ENCODE measurements at places on chromosomes 1 and 21. TPM values are rescaled to one million over a fixed set of nuclear protein-coding genes. Genes with fewer than 3 reads are reported as not detected.
A peak's percentile ranks its signal among the peaks of the same experiment; 100 is the strongest.

DNA sequence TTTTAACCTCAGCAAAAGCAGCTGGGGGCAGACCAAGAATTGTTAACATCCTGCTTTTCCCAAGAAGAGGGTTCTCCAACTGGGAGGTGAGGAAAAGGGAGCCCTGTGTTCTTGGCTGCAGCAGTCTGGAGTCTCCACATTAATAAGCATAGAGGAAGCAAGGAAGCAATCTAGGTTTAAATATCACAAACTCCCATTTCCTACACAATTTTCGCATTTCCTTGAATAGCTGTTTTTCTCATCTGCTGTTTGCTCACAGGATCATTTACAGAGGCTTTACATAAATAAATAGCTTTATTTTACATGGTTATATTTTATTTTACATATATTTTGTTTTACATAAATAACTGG, 124.0 kb downstream of the TRIM33 start:
- no peak overlapping the region for H3K27ac ChIP-seq
- no peak overlapping the region for H3K4me3 ChIP-seq
- peaks cover 14% of the 10 kb centered on the region for H3K36me3 ChIP-seq
- H3K4me1 ChIP-seq, result no peaks in the 10 kb centered on the region
- no peaks in the 10 kb centered on the region for H3K27me3 ChIP-seq
- no peak for DNase-seq

- no peaks in the 10 kb centered on the region for H3K36me3 ChIP-seq
- H3K4me3 ChIP-seq, result no peak overlapping the region
- no peaks in the 10 kb centered on the region for H3K4me1 ChIP-seq
- peaks cover 7% of the 10 kb centered on the region for H3K27me3 ChIP-seq
- no peak for DNase-seq
Observed at GRCh38 chr1:31428436-31429221, 15.6 kb downstream of the SERINC2 start.

DNA sequence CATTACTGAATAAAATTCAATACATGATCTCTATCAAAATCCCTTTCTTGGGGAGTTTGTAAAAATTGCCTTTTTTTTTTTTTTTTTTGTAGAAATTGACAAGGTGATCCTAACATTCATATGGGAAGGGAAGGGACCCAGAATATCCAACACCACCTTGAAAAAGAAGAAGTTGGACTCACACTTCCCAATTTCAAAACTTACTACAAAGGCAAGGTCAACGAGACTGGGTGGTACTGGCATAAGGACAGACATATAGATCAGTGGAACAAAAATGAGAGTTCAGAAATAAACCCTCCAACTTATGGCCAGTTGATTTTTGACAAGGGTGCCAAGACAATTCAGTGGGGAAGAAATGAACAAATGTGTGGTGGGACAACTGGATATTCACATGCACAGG, 31.4 kb upstream of the CLSTN1 start:
- no peak for DNase-seq
- H3K27me3 ChIP-seq, result peaks cover 8% of the 10 kb centered on the region
- H3K36me3 ChIP-seq, result peaks cover 10% of the 10 kb centered on the region
- H3K27ac ChIP-seq, result no peak overlapping the region
- peaks cover 20% of the 10 kb centered on the region for H3K4me1 ChIP-seq

GRCh38 chr1:245378745-245379144, 224.0 kb downstream of the KIF26B start:
- no peak overlapping the region for H3K27ac ChIP-seq
- H3K4me3 ChIP-seq, result no peak overlapping the region
- no peaks in the 10 kb centered on the region for H3K36me3 ChIP-seq
- H3K27me3 ChIP-seq, result no peaks in the 10 kb centered on the region
- H3K4me1 ChIP-seq, result peaks cover 20% of the 10 kb centered on the region

DNA sequence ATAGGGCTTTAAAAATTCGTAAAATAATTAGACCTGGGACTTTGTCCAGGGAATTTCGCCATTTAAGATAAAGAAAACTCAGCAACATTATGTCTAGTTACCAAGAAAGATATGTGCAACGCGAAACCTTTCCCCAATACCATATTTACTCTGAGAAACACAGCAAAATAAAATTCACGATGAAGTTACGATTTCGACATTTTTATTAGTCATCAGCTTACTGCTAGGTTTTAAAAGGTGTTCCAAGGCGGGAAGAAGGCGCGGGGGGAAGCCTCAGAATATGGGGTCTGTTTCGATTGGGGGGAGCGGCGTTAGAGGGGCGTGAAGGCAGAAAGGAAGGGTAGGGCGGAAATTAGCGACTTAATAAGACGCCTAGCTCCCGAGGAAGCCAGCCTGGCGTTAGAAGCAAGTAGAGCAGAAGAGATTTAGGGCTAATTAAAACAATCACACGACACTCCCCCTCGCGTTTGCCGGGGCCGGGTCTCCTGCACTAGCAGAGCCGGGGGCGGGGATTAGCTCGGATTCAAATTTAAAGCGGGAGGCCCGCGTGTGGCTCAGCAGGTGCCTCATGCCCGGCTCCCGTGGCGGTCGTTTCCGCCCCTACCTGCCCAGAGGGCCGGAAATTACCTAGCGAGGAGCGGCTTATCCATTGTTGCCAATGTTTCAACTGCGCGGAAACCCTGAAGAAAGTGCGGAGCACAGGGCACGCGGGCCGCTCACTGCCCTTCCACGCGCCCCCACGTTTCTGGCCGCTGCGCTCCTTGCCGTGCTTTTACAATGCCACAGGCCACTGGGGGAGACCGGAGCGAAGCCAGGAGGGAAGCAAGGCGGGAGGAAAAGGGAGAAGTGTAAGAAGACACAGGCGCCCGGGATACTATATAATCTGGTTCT, 795 bp upstream of the POU2F1 start:
- DNase-seq, result peak; percentile 85
- H3K27ac ChIP-seq, result peak overlapping the region; percentile 93
- peaks cover 6% of the 10 kb centered on the region for H3K27me3 ChIP-seq
- peak overlapping the region; percentile 93 for H3K4me3 ChIP-seq
- H3K36me3 ChIP-seq, result no peaks in the 10 kb centered on the region

DNA sequence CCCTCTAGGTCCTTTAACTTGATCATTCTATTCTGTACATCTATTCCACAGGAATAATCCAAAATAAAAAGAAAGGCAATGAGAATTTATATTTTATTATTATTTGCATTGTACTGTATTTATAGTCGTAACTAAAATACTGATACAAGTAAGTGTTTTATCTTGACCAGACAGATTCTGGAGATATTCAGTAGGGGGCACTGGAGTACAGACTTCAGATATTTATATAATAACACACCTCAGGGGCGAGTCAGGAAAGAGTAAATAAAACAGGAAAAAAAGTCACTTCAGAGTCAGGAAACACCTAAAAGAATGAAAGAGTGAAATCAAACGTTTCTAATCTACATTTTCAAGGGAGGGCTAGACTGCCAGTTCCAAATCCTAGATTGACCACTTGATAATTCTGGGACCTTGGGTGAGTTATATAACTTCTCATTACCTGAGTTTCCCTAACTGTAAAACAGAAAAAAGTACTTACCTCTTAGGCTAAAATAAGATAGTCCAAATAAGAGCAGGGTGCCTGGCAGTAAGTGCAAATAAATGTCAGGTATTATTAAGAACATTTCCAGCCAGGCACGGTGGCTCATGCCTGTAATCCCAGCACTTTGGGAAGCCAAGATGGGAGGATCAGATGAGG, 31.1 kb upstream of the MTF1 start:
- no peaks in the 10 kb centered on the region for H3K4me1 ChIP-seq
- no peak overlapping the region for H3K27ac ChIP-seq
- H3K27me3 ChIP-seq, result no peaks in the 10 kb centered on the region
- no peak for DNase-seq
- peaks cover 19% of the 10 kb centered on the region for H3K36me3 ChIP-seq

- no peak overlapping the region for H3K27ac ChIP-seq
- H3K4me1 ChIP-seq, result no peaks in the 10 kb centered on the region
- no peaks in the 10 kb centered on the region for H3K36me3 ChIP-seq
- peaks cover 22% of the 10 kb centered on the region for H3K27me3 ChIP-seq
- no peak overlapping the region for H3K4me3 ChIP-seq
- no peak for DNase-seq
Observed at GRCh38 chr1:47703156-47703825, 265.4 kb downstream of the FOXD2 start.

DNA sequence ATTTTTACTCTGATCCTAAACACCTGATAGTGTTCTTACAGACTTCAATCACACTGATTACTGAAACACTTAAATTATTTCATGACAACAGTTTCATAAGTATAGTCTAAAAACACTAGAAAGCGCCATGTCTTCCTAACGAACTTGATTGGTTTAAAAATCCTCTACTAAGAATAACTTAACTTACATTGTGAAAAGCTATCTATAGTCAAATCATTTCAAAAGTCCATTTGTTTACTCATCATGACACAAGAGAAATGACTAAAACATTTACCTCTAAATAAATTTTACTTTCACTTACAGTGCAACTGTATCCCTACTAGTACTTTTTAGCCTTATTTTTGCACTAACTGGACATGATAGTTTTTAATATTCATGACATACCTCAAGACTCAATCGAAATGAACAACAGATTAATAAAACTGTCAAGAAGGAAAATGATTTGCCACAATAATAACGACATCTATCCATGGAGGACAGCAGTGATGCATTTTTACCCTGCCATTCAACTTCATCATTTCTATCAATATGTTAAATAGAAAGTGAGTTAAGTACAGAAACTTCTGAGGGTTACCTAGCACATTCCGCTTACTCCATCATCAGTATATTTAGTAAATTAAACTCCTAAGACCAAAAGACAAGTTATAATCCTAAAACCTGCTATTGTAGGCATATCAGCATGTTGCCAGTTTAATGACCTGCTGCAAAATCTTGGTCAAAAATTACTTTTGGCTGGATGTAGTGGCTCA, 38.4 kb downstream of the AHCTF1 start:
- H3K4me3 ChIP-seq, result no peak overlapping the region
- no peak for DNase-seq
- H3K27ac ChIP-seq, result peak overlapping the region; percentile 70
- peaks cover 48% of the 10 kb centered on the region for H3K36me3 ChIP-seq

GRCh38 chr1:25891606-25892005, 14.6 kb downstream of the STMN1 start:
- peaks cover 9% of the 10 kb centered on the region for H3K36me3 ChIP-seq
- H3K27me3 ChIP-seq, result no peaks in the 10 kb centered on the region
- H3K27ac ChIP-seq, result no peak overlapping the region
- no peak for DNase-seq

DNA sequence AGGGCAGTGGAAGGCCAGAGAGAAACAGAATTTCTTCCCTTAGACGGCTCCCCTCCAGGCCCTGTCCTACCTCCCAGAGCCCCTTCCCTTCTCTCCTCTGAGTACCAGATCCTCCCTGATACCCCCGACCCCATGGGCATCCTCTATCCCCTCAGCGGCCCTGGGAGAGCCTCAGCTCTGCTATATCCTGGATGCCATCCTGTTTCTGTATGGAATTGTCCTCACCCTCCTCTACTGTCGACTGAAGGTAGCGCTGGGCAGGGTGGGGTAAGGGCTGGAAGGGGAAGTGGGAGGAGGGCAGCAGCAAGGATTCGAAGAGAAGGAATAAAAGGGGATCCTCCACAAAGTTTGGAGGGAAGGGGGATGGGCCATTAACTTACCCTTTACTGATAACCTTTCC, 2.7 kb downstream of the FCER1G start:
- no peak for DNase-seq
- H3K4me1 ChIP-seq, result peaks cover 41% of the 10 kb centered on the region
- no peak overlapping the region for H3K27ac ChIP-seq
- H3K4me3 ChIP-seq, result no peak overlapping the region
- no peaks in the 10 kb centered on the region for H3K27me3 ChIP-seq

GRCh38 chr1:182823220-182823619, 15.9 kb upstream of the DHX9 start:
- H3K27ac ChIP-seq, result no peak overlapping the region
- no peak for DNase-seq
- H3K27me3 ChIP-seq, result peaks cover 6% of the 10 kb centered on the region

DNA sequence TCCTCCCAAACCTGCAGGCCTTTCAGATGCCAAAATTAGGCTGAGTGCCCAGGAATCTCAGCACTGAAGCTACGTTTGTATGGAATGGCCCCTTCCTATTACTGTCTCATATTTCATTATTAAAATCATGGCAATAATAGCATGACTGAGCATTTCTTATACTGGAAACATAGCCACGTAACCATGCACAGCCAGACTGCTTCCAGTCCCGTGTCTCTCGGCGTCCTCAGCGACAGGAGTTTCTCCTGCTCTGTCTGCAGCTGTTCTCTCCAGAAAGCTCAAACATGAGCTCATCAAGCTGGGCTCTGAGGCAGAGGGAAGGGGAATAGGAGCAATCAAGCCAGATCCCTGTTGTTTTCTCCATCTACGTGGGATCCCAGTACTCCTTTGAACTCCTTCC, 104.0 kb downstream of the CDC7 start:
- no peak overlapping the region for H3K27ac ChIP-seq
- H3K27me3 ChIP-seq, result peaks cover 1% of the 10 kb centered on the region
- peaks cover 20% of the 10 kb centered on the region for H3K4me1 ChIP-seq
- DNase-seq, result no peak
- H3K4me3 ChIP-seq, result no peak overlapping the region

- no peak overlapping the region for H3K27ac ChIP-seq
- no peaks in the 10 kb centered on the region for H3K4me1 ChIP-seq
- no peak for DNase-seq
Observed at GRCh38 chr1:51998701-51999100, 8.2 kb upstream of the RAB3B start.

DNA sequence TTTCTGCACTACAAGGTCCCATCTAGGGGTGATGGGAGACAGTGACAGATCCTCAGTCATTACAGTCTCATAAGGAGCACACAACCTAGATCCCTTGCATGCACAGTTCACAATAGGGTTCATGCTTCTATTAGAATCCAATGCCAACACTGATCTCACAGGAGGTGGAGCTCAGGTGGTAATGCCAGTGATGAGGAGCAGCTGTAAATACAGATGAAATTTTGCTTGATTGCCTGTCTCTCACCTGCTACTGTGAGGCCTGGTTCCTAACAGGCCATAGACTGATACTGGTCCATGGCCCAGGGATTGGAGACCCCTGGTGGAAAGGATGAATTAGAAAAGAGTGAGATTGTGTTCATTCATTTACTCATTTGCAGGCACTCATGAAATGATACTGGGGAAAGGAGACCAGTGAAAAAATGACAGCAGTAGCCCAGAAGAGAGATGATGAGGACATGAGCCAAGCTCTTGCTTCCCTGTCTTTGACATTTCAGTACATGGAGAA, 251.6 kb upstream of the DUSP10 start:
- peaks cover 40% of the 10 kb centered on the region for H3K4me1 ChIP-seq
- H3K27ac ChIP-seq, result peak overlapping the region; percentile 77
- no peak for DNase-seq
- H3K36me3 ChIP-seq, result peaks cover 3% of the 10 kb centered on the region

- H3K27me3 ChIP-seq, result peaks cover 9% of the 10 kb centered on the region
- no peak for DNase-seq
- H3K4me1 ChIP-seq, result peaks cover 5% of the 10 kb centered on the region
Observed at GRCh38 chr1:21932127-21932526, 5.0 kb downstream of the HSPG2 start.

SGIP1 gene
- total RNA-seq, result not detected

POGZ gene
- 91.1 TPM for total RNA-seq

CD1E gene
- total RNA-seq, result not detected

NPHS2 gene
- total RNA-seq, result not detected

GNAT2 gene
- 1.2 TPM for total RNA-seq

Data from activated T-helper 1 cell treated with anti-CD3 and anti-CD28 coated beads, Interleukin-12 subunit alpha, Interleukin-12 subunit beta, Interleukin-2, Interleukin-4 antibody, amounts not matched to agents 30 ng/mL and 10 ng/mL and 1 ng/mL, durations not matched to agents 14 hours and 24 hours and 36 hours (primary cell).